ENCODE measurements at places on chromosomes 11 and 22.

GRCh38 chr22:37057226-37057625, 5.7 kb downstream of the KCTD17 start:
- no peak for DNase-seq

GRCh38 chr11:47156333-47156732, 20.3 kb downstream of the ARFGAP2 start:
- DNase-seq = no peak

GRCh38 chr22:27499121-27499520, 302.4 kb downstream of the MN1 start:
- no peak for DNase-seq

- no peak for DNase-seq
Measured at GRCh38 chr11:1644601-1645356, 15.2 kb downstream of the KRTAP5-5 start.

- DNase-seq = no peak
Measured at GRCh38 chr11:14306481-14306880, 52.5 kb downstream of the RRAS2 start.

DNA sequence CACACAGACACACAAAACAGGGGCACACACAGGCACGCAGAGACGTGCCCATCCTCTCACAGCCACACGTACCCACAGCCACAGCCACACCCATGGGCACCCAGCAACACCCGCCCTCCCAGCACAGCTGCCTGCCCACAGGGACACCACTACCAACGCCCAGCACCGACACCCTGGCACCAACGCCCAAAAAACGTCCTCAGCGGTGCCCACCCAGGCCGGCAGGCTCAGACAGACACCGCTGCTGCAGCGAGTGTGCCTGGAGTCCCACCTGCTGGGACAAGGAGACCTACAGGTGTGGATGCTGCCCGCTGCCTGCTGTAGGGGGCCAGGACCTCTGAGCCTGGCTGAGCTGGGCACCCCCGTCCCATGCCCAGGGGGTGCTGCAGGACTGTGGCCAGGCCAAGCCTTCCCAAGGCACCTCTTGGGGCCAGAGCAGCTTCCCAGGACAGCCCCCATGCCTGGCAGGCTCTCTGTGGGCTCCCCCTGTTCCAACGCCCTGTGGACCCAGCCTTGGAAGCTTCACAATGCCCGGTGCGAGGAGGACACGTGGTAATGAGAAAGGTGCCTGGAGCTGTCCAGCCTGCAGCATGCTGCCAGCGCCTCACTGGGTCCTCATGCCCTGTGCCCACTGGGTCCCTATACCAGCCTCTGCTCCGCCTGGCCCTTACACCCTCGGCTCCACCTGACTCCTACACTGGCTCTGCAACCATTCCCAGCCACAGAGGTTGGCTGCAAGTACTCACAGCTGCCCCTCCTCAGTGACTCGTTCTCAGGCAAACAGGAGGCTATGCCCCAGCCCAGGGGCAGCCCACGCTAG, 45.8 kb upstream of the TH start:
- DNase-seq = no peak
